ENCODE measurements at places on chromosomes 2 and 18.

- H3K4me3 ChIP-seq = no peak overlapping the region
- H3K4me1 ChIP-seq = no peaks in the 10 kb centered on the region
- H3K27me3 ChIP-seq = no peaks in the 10 kb centered on the region
- no peak for DNase-seq
- no peak overlapping the region for H3K27ac ChIP-seq
Observed at GRCh38 chr18:50128506-50129271, 66.3 kb downstream of the MYO5B start.

- H3K36me3 ChIP-seq = no peaks in the 10 kb centered on the region
- no peak for DNase-seq
- no peaks in the 10 kb centered on the region for H3K27me3 ChIP-seq
- no peaks in the 10 kb centered on the region for H3K4me1 ChIP-seq
Observed at GRCh38 chr2:217058791-217059755, 199.2 kb upstream of the TNP1 start.

GRCh38 chr2:225319872-225320271 is 79.6 kb upstream of the NYAP2 start:
- no peak overlapping the region for H3K27ac ChIP-seq
- H3K4me3 ChIP-seq = no peak overlapping the region

DNA sequence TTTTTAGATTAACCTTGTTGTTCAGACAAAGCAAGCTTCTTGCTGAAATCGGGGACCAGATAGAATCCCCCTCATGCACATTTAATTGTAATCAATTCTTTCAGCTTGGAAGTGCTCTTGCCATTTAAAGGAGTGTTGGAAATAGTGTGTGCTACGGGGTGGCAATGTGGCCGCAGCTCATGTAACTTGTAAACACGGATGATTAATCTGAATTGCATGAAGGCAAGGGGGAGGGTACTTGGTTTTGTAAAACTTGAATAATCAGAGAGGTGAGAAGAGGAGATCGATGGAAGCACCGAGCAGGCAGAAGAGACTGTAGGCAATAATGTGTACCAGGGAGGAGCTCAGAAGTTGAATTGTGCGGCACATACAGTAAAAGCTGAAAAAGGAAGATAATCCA is 273.5 kb downstream of the PTGR3 start:
- no peak overlapping the region for H3K4me3 ChIP-seq
- H3K4me1 ChIP-seq = no peaks in the 10 kb centered on the region
- H3K36me3 ChIP-seq = no peaks in the 10 kb centered on the region
- no peaks in the 10 kb centered on the region for H3K27me3 ChIP-seq
- H3K27ac ChIP-seq = no peak overlapping the region

- DNase-seq = no peak
- H3K27me3 ChIP-seq = no peaks in the 10 kb centered on the region
- no peak overlapping the region for H3K27ac ChIP-seq
- no peaks in the 10 kb centered on the region for H3K36me3 ChIP-seq
Observed at GRCh38 chr2:241363426-241363825, 7.3 kb downstream of the FARP2 start.

- H3K4me1 ChIP-seq = no peaks in the 10 kb centered on the region
- H3K4me3 ChIP-seq = no peak overlapping the region
- no peaks in the 10 kb centered on the region for H3K36me3 ChIP-seq
- no peaks in the 10 kb centered on the region for H3K27me3 ChIP-seq
Observed at GRCh38 chr2:119402106-119402505, 29.5 kb upstream of the TMEM37 start.

GRCh38 chr2:45047301-45047700 is 38.0 kb upstream of the SIX2 start:
- H3K27ac ChIP-seq = no peak overlapping the region
- no peaks in the 10 kb centered on the region for H3K4me1 ChIP-seq
- H3K27me3 ChIP-seq = no peaks in the 10 kb centered on the region
- no peak overlapping the region for H3K4me3 ChIP-seq
- H3K36me3 ChIP-seq = no peaks in the 10 kb centered on the region

- no peaks in the 10 kb centered on the region for H3K4me1 ChIP-seq
- no peak for DNase-seq
- H3K36me3 ChIP-seq = peaks cover 6% of the 10 kb centered on the region
Observed at GRCh38 chr2:106126705-106127281, 67.3 kb downstream of the UXS1 start.

DNA sequence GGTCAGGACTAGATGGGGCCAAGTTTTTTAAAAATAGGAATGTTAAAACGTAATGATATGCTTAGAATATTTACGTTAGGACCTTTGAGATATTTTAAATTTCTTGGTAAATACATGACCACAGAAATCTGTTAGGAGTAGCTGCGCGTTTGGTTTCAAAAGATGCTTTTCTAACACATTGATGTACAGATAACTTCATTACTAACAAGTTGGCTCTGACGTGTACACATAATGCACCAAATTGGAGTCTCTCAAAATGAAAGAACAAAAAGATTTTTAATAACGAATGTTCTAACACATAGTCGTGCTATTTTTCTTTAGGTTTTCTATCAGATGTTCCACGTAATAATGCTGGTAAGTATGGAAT is 608 bp downstream of the PHOSPHO2 start:
- no peak for DNase-seq
- no peaks in the 10 kb centered on the region for H3K36me3 ChIP-seq
- H3K27ac ChIP-seq = peak overlapping the region; percentile 87
- H3K4me1 ChIP-seq = peaks cover 6% of the 10 kb centered on the region
- no peaks in the 10 kb centered on the region for H3K27me3 ChIP-seq
- H3K4me3 ChIP-seq = peak overlapping the region; percentile 61

DNA sequence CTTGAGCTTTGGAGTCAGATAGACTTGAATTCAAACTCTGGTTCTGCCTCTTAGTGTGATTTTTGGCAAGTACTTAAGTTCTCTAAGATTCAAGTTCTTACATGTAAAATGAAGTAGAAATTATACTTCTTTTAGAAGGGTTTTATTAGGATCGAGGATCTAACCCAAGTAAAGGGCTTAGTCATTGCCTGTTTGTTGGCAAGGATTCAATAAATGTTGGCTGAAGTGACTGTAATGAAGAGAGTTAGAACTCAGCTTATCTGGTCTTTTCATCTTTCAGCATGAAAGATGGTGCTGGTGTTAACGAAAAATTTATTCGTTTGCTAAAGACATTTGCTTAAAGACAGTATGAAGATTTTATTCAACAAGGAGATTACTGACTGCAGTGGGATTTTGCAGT is 315.9 kb upstream of the THUMPD2 start:
- no peaks in the 10 kb centered on the region for H3K36me3 ChIP-seq
- H3K27ac ChIP-seq = no peak overlapping the region
- no peaks in the 10 kb centered on the region for H3K27me3 ChIP-seq
- H3K4me3 ChIP-seq = no peak overlapping the region

GRCh38 chr2:168169097-168169745 is 78.2 kb downstream of the STK39 start:
- no peak overlapping the region for H3K27ac ChIP-seq
- no peak for DNase-seq
- H3K4me1 ChIP-seq = peaks cover under 1% of the 10 kb centered on the region
- no peak overlapping the region for H3K4me3 ChIP-seq
- H3K27me3 ChIP-seq = no peaks in the 10 kb centered on the region
- H3K36me3 ChIP-seq = no peaks in the 10 kb centered on the region

GRCh38 chr18:35504996-35505395 is 7.2 kb upstream of the INO80C start:
- DNase-seq = no peak
- no peak overlapping the region for H3K27ac ChIP-seq
- no peaks in the 10 kb centered on the region for H3K27me3 ChIP-seq
- no peak overlapping the region for H3K4me3 ChIP-seq
- no peaks in the 10 kb centered on the region for H3K36me3 ChIP-seq

- H3K4me3 ChIP-seq = no peak overlapping the region
- DNase-seq = no peak
- H3K36me3 ChIP-seq = no peaks in the 10 kb centered on the region
- no peaks in the 10 kb centered on the region for H3K27me3 ChIP-seq
- H3K27ac ChIP-seq = no peak overlapping the region
Observed at GRCh38 chr2:41169744-41170143, 717.9 kb upstream of the SLC8A1 start.

- H3K36me3 ChIP-seq = no peaks in the 10 kb centered on the region
- no peak for DNase-seq
Observed at GRCh38 chr18:47081578-47081977, 46.2 kb upstream of the ELOA2 start.

- peaks cover 25% of the 10 kb centered on the region for H3K4me1 ChIP-seq
- no peaks in the 10 kb centered on the region for H3K27me3 ChIP-seq
- no peak for DNase-seq
- peak overlapping the region; percentile 41 for H3K27ac ChIP-seq
Observed at GRCh38 chr2:55011831-55012671, 38.2 kb downstream of the RTN4 start.

All from naive thymus-derived CD4-positive, alpha-beta T cell (primary cell).